ENCODE measurements at places on chromosomes 5 and 9.

DNA sequence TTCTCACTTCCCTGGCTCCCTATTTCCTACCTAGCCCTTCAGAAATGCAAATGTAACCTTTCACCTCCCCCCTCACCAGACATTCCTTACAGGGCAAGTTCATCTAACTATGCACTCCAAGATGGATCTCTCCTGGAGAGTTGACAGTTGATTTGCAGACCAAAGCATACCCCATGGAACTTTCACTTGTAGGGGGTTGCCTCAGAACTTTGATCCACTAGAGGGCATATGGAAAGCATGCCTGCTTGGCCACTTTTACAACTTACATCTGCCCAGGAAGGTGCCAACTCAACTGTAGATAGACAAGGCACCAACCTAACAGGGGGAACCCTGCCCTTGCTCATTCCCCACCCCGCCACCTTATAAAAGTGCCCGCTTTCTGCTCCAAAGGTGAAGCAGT lies 187.8 kb downstream of the NXNL2 start:
- H3K4me1 ChIP-seq: no peaks in the 10 kb centered on the region
- no peaks in the 10 kb centered on the region for H3K36me3 ChIP-seq
- no peak for DNase-seq

DNA sequence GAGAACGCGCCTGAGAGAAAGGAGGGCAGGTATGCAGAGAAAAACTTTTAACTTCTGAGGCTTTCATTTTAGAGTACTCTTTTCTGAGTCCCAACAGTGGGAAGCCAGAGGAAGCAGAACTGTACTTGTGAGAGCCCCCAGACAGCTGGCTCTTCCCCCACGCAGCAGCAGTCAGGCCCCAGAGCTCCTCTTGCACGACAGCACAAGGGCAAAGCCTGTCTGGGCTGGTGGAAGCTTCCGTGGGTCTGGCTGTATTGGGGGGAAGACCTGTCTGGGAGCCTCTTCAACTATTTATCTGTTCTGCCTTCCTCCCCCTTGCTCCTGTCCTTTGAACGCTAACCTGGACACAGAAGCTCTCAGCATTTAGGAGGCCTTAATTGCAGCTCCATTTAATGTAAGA lies 68.2 kb downstream of the THBS4 start:
- no peak overlapping the region for H3K27ac ChIP-seq
- no peak overlapping the region for H3K4me3 ChIP-seq
- DNase-seq: no peak
- H3K4me1 ChIP-seq: no peaks in the 10 kb centered on the region
- H3K27me3 ChIP-seq: no peaks in the 10 kb centered on the region
- no peaks in the 10 kb centered on the region for H3K36me3 ChIP-seq

DNA sequence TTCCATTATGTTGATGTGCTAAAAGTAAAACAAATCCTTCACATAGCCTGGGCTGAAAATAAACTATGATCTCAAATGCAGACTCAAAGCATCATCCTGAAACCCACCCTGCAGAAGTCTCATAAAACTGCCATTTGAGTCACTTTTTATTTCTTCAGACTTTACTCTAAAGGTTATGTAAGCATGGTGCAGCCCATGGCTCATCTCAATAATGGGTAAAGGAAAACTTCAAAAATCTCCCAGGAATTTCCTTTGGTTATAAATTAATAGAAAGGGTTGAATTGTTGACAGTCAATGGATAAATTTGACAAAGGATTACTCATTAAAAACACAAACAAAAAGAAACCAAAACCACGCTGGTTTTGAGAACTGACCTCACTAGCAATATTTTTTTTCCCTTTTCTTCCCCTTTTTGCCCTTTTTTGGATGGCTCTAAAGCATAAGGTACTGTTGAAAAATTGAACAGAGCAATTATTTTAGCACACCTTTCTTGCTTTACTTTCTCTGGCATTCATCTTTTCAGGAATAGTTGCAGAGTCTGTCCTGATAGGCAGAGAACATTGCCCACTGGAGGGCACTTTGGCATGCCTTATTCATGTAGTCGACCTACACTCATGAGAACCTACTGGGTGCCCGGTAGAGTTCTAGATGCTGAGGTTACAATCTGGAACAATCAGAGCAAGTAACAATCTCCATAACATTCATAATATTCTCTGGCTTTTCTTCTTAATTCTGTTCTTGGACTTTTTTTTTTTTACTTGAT lies 191.4 kb downstream of the TMEM167A start:
- H3K4me3 ChIP-seq: no peak overlapping the region
- no peak for DNase-seq
- peaks cover 3% of the 10 kb centered on the region for H3K36me3 ChIP-seq

GRCh38 chr5:143796125-143796524 lies 15.8 kb upstream of the HMHB1 start:
- DNase-seq: no peak
- H3K27ac ChIP-seq: peak overlapping the region; percentile 89
- H3K36me3 ChIP-seq: no peaks in the 10 kb centered on the region
- H3K4me3 ChIP-seq: no peak overlapping the region
- peaks cover 12% of the 10 kb centered on the region for H3K4me1 ChIP-seq

DNA sequence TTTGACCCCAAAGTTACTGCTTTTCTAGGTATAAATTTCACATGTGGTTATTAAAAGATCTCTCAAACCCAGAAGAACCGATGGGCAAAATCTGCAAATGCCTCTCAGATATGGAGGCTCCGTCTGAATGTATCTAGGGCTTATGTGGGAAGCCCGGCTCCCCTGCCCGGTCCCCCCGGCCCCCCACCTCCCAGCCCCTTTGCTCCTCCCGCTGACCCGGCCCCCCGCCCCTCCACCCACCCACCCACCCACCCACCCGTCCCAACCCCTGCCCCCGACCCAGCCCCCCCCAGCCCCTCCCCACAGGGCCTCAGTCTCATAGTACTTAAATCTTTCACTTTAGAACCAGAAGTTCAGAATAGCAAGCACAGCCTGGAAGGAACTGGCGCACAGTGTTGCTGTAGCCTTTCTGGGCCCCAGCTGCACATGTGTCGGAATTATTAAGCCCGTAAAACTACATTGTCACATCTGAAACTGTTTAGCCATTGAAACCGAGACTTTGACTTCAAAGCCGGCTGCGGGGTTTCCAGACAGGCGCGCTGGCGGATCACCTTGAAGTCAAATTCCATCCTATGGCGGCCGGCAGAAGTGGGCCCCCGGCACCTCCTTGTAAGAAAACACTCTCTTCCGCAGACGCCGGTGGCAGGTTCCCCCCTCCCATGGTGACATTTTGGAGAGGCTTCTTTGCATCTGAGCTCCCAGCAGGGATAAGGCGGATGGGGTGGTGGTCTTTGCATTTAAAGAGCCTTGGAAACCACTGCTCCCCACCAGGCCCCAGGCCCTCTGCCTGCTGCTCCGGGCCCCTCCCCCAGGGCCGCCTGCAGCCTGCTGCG lies 12.8 kb downstream of the NKD2 start:
- H3K4me1 ChIP-seq: peaks cover 11% of the 10 kb centered on the region
- H3K27me3 ChIP-seq: no peaks in the 10 kb centered on the region
- no peak overlapping the region for H3K4me3 ChIP-seq
- no peaks in the 10 kb centered on the region for H3K36me3 ChIP-seq
- no peak for DNase-seq
- no peak overlapping the region for H3K27ac ChIP-seq

Data from neural crest cell (in vitro differentiated cells).